Dermis blood vessel endothelial cell (primary cell): ENCODE measurements at places on chromosomes 13 and 19. TPM values are rescaled to one million over a fixed set of nuclear protein-coding genes. Genes with fewer than 3 reads are reported as not detected.

Gene FUT1
- total RNA-seq: 8.1 and 10.9 TPM in 2 replicates

Gene BCKDHA
- total RNA-seq: 36.9 and 69.8 TPM in 2 replicates

Gene NCR1
- total RNA-seq: not detected in 2 replicates

Gene RGS9BP
- 0.34 and 0.65 TPM in 2 replicates for total RNA-seq

Gene ZNF600
- total RNA-seq: 4.1 and 5.4 TPM in 2 replicates

Gene ZNF155
- total RNA-seq: 6.6 and 9.5 TPM in 2 replicates

Gene SMIM44
- not detected in 2 replicates for total RNA-seq

Gene FCER2
- not detected in 2 replicates for total RNA-seq

Gene DLL3
- total RNA-seq: 0.17 and 0.28 TPM in 2 replicates

Gene TMPRSS9
- under 0.01 and 0.14 TPM in 2 replicates for total RNA-seq

Gene PRR12
- 2.4 and 4.8 TPM in 2 replicates for total RNA-seq

Gene NLRP9
- not detected in 2 replicates for total RNA-seq

Gene WDR88
- not detected in 2 replicates for total RNA-seq

Gene CPB2
- not detected in 2 replicates for total RNA-seq

Gene CALR3
- total RNA-seq: not detected in 2 replicates

Gene TPTE2
- not detected in 2 replicates for total RNA-seq

Gene C2CD4C
- 1.9 and 5.9 TPM in 2 replicates for total RNA-seq

Gene ERICH6B
- total RNA-seq: not detected in 2 replicates

Gene ZNF527
- total RNA-seq: 5.0 and 6.0 TPM in 2 replicates

Gene TECR
- total RNA-seq: 17.0 and 25.5 TPM in 2 replicates

Gene PLIN5
- total RNA-seq: 4.7 and 11.7 TPM in 2 replicates

Gene C1QTNF9B
- total RNA-seq: not detected in 2 replicates

Gene PTPRH
- 0.17 and 0.19 TPM in 2 replicates for total RNA-seq

Gene WDR83
- 6.3 and 8.3 TPM in 2 replicates for total RNA-seq

Gene ONECUT3
- total RNA-seq: not detected in 2 replicates

Gene HCST
- 0.19 TPM in 1 of 2 replicates, not detected in the other for total RNA-seq

Gene SOHLH2
- total RNA-seq: 0.17 and 0.23 TPM in 2 replicates

Gene TPM4
- total RNA-seq: 533 and 897 TPM in 2 replicates

Gene WDR62
- 2.2 and 8.0 TPM in 2 replicates for total RNA-seq

Gene ZNF565
- total RNA-seq: 2.4 and 6.5 TPM in 2 replicates

Gene ZNF708
- 9.7 and 9.9 TPM in 2 replicates for total RNA-seq

Gene C13orf46
- 0.17 and 0.28 TPM in 2 replicates for total RNA-seq

Gene ZNF813
- 4.9 and 5.3 TPM in 2 replicates for total RNA-seq

Gene CEACAM16
- 0.17 TPM in 1 of 2 replicates, not detected in the other for total RNA-seq

Gene SOX1
- total RNA-seq: not detected in 2 replicates

Gene ACP7
- 0.19 TPM in 1 of 2 replicates, not detected in the other for total RNA-seq

Gene HCN2
- 0.34 and 0.70 TPM in 2 replicates for total RNA-seq

Gene IQCN
- total RNA-seq: under 0.01 and 0.17 TPM in 2 replicates

Gene WDR87
- total RNA-seq: not detected in 2 replicates

Gene KLC3
- 0.17 and 0.60 TPM in 2 replicates for total RNA-seq

Gene SBSN
- 0.09 TPM in 1 of 2 replicates, not detected in the other for total RNA-seq

Gene SYCN
- total RNA-seq: not detected in 2 replicates

Gene ZNF382
- 5.9 and 7.5 TPM in 2 replicates for total RNA-seq

Gene RASAL3
- 24.0 and 24.8 TPM in 2 replicates for total RNA-seq

Gene KLK12
- total RNA-seq: not detected in 2 replicates

Gene C5AR2
- total RNA-seq: under 0.01 and 0.05 TPM in 2 replicates

Gene NCLN
- total RNA-seq: 38.3 and 74.5 TPM in 2 replicates

Gene PSG2
- total RNA-seq: not detected in 2 replicates

Gene NANOS3
- not detected in 2 replicates for total RNA-seq

Gene ZNF112
- total RNA-seq: 8.3 and 9.9 TPM in 2 replicates

Gene IPO5
- 130 and 228 TPM in 2 replicates for total RNA-seq

Gene CRX
- total RNA-seq: not detected in 2 replicates

Gene FXYD3
- total RNA-seq: 0.68 TPM in 1 of 2 replicates, not detected in the other

Gene C19orf73
- total RNA-seq: 0.65 and 1.4 TPM in 2 replicates

Gene PRODH2
- not detected in 2 replicates for total RNA-seq
